Activated naive CD4-positive, alpha-beta T cell treated with anti-CD3 and anti-CD28 coated beads, Interleukin-2, amount 50 U/mL, for 72 hours (primary cell): ENCODE measurements at places on chromosomes 3 and 15.

DNA sequence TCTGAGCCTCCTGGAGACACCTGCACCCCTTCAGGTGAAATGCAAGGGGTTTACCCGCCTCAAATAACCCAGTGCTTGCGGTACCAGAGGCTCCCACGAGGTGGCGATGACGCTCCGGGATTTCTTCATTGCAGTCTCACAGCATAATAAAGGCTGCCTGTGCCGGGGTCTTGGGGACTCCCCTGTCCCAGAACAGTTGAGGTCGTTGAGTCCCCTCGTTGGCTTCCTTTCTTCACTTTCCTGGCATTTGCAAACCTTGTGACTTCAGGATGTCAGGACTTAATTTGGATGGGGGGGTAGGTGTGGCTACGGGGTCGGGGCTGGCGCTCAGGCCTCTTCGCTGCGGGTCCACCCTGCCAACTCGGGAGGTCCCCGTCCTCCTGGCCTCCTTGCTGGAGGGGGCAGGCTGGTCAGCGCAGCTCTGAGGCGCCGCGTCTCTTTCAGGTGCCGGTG is 1.3 kb downstream of the GNAT1 start:
- peak; percentile 96 for DNase-seq

DNA sequence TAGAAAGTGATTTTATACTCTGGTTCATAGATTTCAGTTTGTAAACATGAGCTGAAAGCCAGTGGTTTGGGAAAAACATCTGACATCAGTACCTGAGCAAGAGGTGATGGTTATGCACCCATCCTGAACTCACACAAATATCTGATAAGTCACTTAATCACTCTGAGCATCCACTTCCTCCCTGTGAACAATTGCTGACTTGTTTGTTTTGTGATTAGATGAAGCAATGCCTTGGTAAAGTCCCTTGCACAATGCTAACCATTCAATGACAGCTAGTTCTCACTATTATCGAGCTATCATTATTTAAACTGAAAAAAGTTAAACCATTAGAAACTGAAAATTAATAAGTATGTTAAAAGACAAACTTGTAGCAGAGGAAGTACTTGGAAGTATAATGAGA is 303.0 kb downstream of the PLOD2 start:
- no peak for DNase-seq

- DNase-seq: no peak
Measured at GRCh38 chr15:81427176-81427575, 53.2 kb upstream of the TMC3 start.

DNA sequence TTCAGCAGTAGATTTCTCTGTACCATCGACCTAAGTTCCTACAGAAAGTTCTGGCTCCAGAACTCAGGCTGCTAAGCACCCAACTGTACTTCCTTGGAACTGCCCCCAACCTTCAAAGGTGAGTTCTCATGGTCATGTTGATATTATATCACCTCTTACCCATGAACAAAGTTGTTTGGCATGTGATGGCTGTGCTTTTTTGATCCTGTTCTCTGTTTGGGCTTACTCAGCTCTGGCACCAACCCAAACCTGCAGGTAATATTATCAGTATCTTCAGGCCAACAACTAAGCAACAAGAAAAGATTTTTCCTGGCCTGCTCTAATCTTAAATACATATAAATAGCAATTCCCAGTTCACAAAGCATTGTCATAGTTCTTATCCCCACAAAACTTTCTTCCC is 318.7 kb upstream of the LMCD1 start:
- no peak for DNase-seq

DNA sequence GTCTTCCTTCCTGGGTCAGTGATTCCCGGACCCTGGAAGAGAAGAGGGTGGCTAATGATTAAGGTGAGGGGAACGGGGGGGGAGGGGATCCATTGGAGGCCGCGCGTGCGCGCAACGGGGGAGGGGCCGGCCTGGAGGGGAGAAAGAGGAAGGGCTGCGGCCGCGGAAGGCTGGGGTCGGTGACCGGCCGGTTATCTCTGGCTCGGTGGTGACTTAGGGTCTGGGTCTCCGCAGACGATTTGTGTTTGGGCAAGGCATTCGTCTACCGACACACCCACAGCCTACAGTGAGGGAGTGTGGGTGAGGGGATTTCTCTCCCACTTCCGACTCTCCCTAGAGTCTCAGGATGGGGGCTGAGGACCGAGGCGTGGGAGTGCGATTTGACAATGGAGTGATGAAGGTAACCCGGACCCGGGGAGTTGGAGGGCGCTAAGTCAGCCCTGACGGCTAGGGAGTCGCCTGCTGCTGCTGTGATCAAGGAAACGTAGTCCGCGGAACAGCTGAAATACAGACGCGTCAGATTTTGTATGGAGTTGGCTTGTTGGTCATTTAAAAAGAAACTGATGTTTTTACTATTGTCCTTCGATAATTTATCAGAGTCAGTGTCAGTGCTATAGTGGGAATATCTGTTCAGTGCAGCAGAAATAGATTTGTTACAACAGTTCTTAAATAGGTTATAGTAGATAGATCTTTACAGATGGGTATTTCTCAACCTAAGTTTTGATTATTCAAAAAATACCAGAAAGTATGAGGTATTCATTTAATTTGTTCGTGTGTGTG is 733 bp downstream of the RNF111 start:
- peak; percentile 62 for DNase-seq

DNA sequence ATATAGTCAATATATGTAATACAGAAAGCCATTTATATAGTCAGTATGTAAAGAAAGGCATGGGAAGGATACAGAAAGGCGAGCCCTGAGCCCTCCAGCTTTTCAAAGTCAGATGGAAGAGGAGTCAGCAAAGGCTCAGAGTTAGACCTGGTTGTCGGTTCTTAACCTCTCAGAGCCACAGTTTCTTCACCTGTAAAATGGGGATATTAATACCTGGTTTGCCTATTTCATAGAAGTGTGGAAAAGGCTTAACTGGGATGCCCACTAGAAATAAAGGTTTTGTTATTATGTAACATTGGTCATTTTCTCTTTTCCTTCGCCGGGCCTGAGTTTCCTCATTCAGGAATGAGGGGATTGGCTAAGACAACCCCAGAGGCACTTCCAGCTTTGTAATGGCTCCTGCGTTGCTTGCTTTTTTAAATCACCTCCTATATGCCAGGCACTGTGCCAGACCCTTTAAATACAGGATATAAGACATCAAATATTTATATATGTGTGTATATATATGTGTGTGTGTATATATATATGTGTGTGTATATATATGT is 2.4 kb downstream of the CRELD1 start:
- no peak for DNase-seq
